ENCODE measurements at places on chromosomes 16 and 17.

DNA sequence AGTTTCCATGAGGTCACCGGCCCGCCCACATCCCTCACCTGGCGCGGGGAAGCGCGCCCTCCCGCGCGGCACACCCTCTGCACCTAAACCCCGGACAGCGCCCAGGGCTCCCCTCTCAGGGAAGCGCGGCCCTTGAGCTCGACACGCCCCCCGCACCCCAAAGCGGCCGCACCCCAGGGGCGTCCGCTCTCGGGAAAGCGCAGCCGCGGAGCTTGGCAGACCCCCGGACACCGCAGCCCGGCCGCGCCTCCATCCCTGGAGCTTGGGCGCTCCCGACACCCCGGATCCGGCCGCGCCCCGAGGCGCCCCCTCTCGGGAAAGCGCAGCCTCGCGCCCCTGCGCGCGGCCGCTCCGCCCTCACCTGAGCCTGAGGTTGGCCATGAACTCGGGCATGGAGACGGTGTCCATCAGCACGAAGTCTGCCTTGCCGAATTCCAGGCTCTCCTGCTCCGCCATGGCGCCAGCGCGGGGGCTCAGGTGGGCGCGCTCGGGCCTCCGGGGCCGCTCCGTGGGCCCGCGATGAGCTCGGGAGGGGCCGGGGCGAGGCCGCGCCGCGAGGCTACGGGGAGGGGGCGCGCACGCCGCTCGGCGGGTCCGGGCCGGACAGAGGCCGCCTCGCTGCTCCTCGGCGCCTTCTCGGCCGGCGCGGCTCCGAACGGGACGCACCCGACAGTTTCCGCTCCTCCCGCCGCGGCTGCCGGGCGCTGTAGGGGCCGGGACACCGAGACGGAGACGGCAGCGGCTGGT is at the start of gene MYO1D:
Gene MYO1D, minus strand, starts transcription at position 708 of the 747 bp plus-strand sequence. Its CDS starts 252 bp downstream, at position 456.
- no peak for DNase-seq

- DNase-seq, result no peak
Measured at GRCh38 chr17:34154961-34155730, 99.9 kb upstream of the CCL2 start.

- no peak for DNase-seq
Measured at GRCh38 chr16:87657621-87658192, 55.4 kb downstream of the JPH3 start.

DNA sequence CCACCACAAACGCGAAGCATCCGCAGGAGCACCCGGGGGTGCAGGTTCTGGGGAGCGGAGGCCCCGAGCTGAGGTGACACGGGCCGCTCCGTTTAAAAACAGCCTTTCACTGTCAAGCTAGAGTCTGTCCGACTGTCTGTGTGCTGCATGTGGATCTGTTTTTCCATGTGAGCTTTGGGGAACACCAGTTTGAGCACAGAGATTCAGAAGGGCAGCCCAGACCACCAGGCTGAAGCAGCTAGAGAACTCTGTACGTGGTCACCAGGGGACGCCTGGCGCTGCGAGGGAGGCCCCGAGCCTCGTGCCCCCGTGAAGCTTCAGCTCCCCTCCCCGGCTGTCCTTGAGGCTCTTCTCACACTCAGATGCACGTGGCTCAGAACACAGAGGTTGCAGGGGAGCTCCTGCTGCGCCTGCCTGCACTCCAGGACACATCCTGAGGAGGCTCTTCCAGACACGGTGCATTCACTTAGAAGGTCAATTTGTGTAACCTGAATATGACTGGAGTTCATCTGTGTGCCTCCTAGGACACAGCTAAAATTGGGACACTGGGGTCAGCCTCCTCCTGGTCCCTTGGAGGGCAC is 15.7 kb upstream of the FOXK2 start:
- no peak for DNase-seq

- DNase-seq, result no peak
Measured at GRCh38 chr16:56121156-56121500, 70.2 kb upstream of the GNAO1 start.

DNA sequence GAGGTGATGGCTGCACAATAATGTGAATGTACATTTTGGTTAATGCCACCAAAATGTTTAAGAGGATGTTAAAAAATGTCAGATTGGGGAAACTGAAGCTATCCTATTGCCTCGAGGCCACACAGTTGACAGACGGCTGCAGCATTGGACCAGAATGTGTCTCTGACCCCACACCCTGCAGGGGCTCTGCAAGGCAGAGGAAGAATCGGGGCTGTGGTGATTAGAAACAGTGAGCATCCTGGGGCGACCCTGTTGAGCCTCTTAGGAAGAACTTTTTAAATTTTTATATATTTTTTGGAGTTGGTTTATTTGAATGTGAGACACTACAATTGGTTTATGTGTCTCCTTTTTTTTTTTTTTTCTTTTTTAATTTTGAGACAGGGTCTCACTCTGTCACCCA is 15.0 kb upstream of the ADORA2B start:
- DNase-seq, result no peak

DNA sequence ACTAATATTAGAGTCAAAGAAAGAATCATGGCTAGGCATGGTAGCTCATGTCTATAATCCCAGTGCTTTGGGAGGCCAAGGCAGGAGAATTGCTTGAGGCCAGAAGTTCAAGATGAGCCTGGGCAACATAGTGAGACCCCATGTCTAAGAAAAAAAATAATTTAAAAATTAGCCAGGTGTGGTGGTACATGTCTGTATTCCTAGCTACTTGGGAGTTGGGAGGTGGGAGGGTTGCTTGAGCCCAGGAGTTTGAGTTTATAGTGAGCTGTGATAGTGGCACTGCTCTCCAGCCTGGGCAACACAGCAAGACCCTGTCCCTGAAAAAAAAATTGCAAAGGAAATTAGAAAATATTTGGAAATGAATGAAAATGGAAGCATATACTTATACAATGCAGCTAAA is 210.3 kb upstream of the AXIN2 start:
- DNase-seq, result no peak

- no peak for DNase-seq
Measured at GRCh38 chr17:49676276-49676868, 1.5 kb downstream of the SPOP start.

- no peak for DNase-seq
Measured at GRCh38 chr17:50150354-50151040, at the start of gene PPP1R9B. TSS of gene PPP1R9B (minus strand) at chr17:50150677. CDS start at chr17:50150513, 164 bp downstream.

- no peak for DNase-seq
Measured at GRCh38 chr17:67262435-67263117, 17.6 kb upstream of the HELZ start.

- no peak for DNase-seq
Measured at GRCh38 chr16:6111390-6111789, 1013.8 kb upstream of the EEF2KMT start.

Data from non-pigmented ciliary epithelial cell (primary cell).